ENCODE measurements at places on chromosomes 11 and 22. TPM values are rescaled to one million over a fixed set of nuclear protein-coding genes. Genes with fewer than 3 reads are reported as not detected.

TMPRSS5 gene
- total RNA-seq, result 0.59 TPM

PRG2 gene
- 0.71 TPM for total RNA-seq

SLC22A25 gene
- total RNA-seq, result not detected

CHID1 gene
- 144 TPM for total RNA-seq

KCTD14 gene
- total RNA-seq, result 15.6 TPM

TPH1 gene
- total RNA-seq, result 2.1 TPM

IGSF22 gene
- 0.93 TPM for total RNA-seq

RAPSN gene
- total RNA-seq, result not detected

APOL6 gene
- total RNA-seq, result 23.8 TPM

C22orf15 gene
- total RNA-seq, result not detected

GRCh38 chr11:8040921-8041285, 40.1 kb upstream of the TUB start:
- DNase-seq, result no peak

DNA sequence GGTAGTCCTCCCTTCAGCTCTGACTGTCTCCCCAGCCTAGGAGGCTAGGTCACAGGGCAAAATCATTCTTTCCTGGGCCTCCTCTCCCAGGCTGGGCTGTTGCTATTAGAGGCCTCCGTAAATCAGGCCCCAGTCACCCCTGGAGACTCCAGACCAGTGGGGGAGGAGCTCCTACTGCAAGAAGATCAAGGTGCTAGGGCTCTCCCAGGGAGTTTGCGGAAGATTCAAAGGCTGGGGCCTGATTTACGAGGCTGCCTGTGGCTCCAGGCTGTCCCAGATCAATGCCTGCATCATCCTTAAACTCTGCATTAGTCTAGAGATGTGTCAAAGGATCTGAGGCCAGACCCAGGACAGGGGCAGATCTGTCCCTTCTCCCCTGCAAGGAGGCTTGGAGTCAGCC, 346.2 kb downstream of the TENM4 start:
- DNase-seq, result no peak

GRCh38 chr11:95435192-95435591, 204.2 kb upstream of the SESN3 start:
- no peak for DNase-seq

DNA sequence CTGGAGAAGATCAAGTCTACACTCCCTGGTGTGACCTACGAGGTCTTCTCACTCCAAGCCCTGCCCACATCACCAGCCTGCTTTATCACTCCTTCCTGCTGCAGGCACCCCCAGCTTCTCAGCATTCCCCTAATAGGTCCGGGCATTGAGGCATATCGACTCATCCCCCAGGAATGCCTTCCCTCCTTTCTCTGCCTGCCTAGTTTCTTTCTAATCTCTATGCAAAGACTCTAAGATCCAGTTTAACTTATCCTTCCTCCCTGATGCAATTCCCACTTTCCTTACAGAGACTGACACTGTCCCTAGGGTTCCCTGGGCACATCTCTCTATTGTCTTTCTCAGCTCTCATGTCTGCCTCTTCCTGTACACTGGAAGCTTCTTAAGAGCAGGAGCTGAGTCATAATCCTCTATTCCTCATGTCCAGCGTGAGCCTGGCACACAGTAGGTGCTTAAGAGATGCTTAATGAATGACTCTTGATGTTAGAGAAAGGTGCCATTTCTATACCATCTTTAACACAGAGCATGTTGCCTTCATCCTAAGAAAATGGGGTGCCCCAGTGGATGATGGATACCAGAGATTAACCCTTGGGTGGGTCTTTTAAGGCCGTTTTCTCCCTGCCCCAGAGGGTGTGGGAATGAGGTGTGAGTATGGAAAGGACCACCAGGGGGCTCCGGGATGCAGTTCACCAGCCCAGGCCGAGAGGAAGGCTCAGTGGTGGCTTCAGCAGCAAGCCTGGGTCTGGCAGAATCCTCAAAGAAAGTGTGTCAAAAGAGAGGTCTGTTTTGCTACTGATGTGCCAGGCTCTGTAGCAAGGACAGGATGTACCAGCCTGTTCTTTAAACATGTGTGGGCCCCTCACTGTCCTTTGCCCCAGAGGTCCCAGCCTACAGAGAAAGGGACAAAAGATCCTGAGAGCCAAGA, 34.7 kb downstream of the PARVA start:
- peak; percentile 64 for DNase-seq

GRCh38 chr11:69375316-69376154, 81.6 kb downstream of the MYEOV start:
- DNase-seq, result no peak

GRCh38 chr11:88188251-88188931, 13.1 kb upstream of the RAB38 start:
- DNase-seq, result no peak

DNA sequence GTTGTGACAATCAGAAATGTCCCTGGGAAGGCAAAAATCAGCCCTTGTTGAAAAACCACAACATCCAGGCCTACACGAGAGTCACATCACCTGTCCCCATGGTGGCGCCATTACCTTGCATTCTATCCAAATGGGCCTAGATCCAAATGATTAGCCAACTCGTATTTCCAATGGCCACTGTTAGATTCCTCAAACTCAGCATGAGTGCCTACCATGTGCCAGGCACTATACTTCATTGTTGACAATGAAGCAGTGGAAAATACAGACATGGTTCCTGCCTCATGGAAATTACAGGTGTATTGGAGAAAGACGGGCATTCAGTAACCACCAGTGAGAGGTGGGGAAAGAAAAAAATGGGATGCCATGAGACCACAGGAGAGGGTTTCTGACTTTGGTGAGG, 29.8 kb upstream of the CREB3L1 start:
- DNase-seq, result peak; percentile 59

DNA sequence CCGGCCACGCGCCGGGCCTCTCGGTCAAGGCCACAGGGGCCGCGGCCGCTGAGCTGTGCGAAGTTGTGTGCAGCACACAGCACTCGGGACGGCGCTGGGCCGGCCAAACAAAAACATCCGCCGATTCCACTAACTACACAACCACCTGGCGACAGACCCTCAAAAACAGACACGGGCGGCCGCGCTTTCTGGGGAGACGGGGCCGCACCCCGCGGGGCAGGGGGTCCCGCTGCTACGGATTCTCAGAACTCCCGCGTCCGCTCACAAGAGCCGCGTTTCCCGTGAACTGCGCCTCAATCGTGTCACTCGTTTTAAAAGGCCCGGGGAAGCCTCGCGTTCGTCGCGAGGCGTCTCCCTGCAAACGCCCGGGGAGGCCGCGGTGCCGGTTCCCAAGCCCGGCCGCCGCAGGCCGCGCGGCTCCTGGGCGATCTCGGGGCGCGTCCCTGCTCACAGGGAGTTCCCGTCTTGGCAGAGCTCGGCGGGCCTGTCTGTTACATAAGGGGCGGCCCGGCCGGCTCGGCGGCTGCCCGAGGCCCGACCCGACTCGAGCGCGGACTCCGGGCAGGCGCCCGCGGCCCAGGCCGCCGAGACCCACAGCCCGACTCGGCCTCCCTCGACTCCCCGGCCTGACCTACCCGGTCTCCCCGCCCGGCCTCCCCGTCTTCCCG, 936 bp downstream of the BRD1 start:
- peak; percentile 48 for DNase-seq

DNA sequence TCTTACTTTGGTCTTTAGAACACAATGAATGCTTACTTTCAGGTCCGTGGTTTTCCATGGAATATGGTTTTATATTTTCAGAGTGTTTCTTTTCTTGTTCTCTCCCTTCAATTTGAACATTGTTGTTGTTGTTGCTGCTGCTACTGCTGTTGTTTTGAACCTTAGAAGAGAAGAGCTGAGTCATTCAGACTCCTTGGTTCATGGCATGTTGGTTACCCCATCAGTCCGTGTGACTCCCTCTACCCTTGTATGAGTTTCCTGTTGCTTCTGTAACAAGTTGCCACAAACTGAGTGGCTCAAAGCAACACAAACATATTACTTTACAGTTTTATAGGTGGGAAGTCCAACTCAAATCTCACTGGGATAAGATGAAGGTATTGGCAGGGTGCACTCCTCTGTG, 511.0 kb downstream of the INSC start:
- no peak for DNase-seq

GRCh38 chr11:47960015-47960414, 20.3 kb upstream of the PTPRJ start:
- DNase-seq, result no peak
